Naive thymus-derived CD4-positive, alpha-beta T cell (primary cell): ENCODE measurements at places on chromosomes 16 and 17. TPM values are rescaled to one million over a fixed set of nuclear protein-coding genes. Genes with fewer than 3 reads are reported as not detected.

Gene PIK3R6
- total RNA-seq: 1.1 TPM

DNA sequence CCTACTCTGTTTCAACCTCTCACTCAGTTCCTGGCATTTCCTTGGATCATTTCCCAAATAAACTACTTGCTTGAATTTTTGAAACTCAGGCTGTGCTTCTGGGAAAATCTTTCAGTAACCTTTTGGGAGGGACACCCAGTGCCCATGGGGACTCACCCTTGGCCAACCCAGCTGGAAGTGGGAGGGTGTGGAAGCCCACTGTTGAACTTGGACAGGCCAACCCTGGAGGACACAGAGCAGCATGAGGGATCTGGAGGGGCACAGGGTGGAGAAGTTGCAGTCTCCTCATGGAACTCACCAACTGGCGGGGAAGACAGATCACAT lies 11.2 kb downstream of the RTN4RL1 start:
- no peak for DNase-seq

Gene GPR179
- total RNA-seq: not detected

DNA sequence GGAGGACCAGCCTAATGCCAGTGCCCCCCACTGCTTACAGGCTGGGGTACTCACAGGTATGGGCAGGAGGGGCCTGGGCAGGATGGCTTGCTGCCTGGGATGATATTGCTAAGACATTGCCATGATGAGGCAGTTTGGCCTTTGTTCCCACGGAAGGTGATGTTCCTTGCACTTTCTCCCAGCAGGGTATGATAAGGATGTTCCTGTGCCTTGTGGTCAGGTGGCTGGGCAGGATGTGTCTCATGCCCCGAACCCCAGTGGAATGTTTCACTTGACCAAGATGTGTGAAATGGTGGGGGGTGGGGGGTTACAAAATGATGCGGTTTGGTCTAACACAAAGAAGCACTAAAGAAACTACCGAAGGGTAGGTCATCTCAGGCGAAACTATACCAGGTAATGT lies 337.8 kb upstream of the ZFHX3 start:
- DNase-seq: no peak

DNA sequence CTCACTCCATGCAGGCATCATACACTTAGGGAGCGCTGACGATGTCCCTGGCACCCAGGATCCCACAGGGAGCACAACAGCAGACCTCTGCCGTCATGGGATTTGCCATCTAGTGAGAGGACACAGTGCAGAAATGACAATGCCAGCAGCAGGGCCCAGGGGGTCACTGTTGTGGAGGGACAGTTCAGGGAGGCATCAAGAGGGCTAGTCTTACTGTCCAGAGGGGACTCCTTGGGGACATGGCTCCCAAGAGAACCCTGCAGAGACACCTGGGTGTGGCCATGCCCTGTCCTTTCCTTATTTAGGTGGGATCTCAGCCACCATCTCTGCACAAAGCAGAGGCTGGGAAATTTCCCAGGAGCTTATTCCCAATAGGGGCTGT lies 73.7 kb downstream of the CRISPLD2 start:
- no peak for DNase-seq

- DNase-seq: no peak
Observed at GRCh38 chr17:48693178-48693577, 29.1 kb downstream of the PRAC1 start.

DNA sequence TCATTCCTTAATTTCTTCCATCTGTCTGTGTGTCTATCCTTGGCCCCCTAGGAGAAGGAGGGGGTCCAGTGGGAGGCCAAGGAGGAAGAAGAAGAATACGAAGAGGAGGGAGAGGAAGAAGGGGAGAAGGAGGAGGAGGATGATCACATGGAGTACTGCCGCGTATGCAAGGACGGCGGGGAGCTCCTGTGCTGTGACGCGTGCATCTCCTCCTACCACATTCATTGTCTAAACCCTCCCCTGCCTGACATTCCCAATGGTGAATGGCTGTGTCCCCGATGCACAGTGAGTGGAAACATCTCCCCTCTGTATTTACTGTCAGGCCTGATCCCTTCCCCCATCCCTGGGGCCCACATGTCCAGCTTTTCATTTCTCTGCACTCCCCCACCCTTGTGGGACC lies 6.3 kb downstream of the CHD3 start:
- no peak for DNase-seq

Gene AKTIP
- 49.9 TPM for total RNA-seq

DNA sequence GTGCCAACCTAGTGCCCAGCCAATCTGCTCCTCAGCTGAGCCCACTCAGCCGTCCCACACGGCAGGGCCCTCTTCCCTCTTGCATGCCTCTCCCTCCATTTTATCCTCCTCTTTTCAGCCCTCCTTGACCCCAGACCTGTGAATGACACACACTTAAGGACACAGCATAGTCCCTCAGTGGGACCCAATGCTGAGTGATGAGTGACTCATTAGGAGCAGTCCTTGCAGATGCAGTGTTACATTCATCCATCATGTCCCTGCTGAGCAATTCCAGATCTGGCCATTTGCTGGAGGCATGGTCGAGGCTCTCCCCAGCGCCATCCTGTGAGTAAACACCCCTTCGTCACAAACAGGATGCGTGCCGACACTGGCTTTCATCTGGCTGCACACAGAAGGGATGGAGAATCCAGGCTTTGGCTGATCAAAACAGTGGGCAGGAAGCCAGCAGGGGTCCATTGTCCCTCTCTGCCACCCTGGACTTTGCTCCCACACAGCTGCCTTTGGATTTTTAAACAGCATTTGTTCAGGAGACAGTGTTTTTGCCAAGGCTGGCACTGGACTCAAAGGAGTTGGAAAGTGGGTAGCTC lies 122.6 kb downstream of the AXIN2 start:
- DNase-seq: no peak

DNA sequence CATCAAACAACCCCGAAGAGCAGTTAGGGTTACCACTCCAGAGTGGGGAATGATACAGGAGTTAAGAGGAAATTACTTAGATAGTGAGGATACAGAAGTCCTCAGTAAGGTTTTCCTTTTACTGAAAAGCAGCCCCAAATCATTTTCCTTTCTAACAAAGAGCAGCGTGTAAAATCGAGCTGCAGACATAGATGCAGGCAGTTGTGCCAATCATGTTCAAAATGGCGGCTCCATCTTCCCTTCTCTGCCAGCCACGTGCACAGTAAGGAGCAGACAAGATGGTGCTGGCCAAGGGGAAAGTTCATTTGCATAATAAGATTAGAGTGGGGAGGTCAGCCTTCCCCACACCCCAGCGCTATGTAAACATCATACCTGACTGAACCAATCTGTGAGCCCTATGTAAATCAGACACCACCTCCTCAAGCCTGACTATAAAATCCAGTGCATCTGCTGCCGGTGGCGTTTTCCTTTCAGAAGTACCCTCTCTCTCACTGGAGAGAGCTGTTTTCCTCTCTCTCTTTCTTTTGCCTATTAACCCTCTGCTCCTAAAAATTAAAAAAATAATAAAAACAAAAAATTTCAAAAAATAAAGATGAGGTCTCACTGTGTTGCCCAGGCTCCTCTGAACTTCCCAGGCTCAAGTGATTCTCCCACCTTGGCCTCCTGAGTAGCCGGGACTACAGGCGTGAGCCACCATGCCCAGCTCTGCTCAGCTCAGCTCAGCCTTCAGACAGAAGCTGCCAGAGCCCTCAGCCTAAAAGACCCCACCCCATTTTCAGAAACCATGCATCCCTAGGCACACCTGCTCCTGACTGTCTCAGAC lies 2.6 kb upstream of the SRL start:
- DNase-seq: no peak

Gene TP53TG3B
- total RNA-seq: not detected

GRCh38 chr17:27615121-27615520 lies 15.9 kb upstream of the LGALS9 start:
- DNase-seq: no peak

- no peak for DNase-seq
Observed at GRCh38 chr16:84986102-84986501, 25.2 kb downstream of the ZDHHC7 start.

GRCh38 chr17:80614332-80615047 lies 69.9 kb downstream of the RPTOR start:
- no peak for DNase-seq

- no peak for DNase-seq
Observed at GRCh38 chr17:32699247-32699646, 177.7 kb downstream of the MYO1D start.

DNA sequence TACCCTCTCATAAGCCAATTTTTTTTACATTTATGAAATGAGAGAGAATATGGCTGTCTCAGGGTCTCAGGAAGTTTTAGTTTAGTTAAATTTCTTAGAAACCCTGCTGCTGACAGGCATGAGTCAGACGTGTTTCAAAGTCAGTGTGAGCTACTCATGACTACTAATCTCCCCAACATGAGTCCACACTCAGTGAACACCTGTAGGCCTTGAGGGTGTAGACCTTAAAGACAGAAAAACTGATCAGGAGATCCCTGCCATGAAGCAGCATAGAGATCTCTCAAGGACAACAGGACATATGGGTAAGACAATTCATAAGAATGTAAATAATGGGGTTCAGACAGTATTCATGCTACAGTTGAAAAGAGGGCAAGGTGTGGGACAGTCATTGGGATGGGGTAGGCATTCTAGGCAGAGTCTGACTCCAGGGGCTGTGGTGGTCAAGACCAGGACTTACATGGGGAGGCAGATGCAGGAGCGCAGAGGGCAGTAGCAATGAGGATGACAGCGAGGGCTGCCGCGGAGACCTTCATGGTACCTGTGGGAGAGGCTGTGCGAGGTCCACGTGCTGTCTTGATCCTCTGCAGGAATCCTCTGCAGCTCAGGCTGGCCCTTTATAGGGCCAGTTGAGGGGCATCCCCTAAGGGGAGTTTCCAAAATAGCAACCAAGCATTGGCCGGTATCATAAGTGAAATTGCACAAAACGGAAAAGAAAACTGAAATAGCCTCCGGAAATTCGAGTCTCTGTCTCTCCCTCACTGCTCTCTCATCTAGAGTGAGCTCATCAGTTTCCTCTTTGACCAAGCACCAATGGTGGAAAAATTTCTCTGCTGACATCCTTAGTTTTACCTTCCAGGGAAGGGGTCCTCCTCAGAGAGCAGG lies at the start of gene CCL5:
Gene CCL5 (minus strand): TSS at position 588 of the 882 bp plus-strand sequence.
- no peak for DNase-seq
